Stimulated activated CD4-positive, alpha-beta T cell treated with anti-CD3 and anti-CD28 coated beads, TNF-alpha, amount 100 ng/mL, for 24 hours (primary cell): ENCODE measurements at places on chromosomes 1 and 21.

DNA sequence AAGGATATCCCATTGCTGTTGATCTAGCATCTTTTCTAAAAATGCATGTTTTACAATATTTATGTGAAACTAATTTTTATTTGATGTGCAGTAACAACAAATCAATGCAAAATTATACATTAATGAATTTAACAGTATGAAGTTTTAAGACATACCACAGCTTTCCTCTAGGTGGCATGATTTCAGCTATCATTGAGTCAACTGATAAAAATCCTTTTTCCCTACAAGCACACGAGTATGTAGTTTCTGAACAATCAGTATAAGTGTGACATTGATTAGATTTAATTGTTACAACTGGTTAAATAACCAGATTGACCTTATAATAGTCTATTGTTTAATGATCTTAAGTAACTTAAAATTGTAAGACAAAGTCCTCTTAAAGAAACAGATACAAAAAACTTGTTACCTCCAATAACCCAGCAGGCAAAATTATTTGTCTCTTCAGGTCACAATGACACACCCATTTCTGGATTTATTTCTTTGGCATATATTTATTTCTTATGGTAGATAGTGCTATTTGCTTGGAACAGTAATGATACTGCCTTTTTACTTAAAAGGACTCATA, 5.8 kb upstream of the TGFB2 start:
- DNase-seq = no peak

DNA sequence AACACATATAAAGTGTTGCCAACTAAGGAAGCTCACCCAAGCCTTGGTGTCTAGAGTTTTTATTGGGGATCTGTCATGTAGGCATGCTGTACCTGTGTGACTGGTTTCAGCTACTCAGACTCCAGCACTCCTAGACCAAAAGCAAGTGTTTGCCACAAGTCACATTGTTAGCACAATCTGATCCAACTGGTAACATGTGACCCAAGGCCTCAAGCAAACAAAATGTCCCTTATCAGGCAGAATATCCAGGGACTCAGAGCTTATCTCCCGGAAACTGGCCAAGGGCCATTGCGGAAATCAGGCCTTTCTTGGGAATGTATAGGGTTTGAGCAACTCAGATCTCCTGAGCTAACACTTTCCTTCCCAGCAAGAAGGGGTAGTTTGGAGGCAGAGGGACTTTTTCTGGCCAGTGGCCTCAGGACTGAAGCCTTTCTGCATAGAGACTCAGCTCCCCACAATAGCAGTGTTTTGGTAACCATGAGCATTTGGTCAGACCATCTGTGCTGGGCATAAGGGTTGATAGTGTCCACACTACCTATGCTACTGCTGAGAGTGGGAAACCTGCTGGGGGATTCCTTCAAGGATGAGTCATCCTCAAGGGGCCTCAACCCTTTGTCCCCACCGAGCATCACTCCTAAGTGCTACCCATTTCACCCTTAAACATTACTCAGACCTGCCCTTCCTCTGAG, 29.6 kb downstream of the NHLH2 start:
- no peak for DNase-seq

DNA sequence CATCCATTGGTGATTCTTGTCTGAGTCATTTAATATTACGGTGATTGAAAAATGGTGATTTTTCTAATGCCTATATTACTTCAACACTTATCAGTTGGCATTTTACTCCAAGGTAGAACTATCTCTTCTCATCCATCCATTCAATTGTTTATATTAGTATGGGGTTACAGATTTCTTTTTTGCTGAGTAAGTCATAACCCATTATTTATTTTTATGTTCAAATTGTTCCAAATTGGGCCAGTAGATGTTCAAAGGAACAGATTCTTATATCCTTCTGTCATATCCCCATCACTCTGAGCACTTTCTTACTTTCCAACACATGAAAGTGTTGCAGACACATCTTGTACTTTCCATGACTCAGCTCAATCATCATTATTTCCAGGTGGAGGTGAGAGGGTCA, 466.8 kb upstream of the CAMK1G start:
- no peak for DNase-seq

DNA sequence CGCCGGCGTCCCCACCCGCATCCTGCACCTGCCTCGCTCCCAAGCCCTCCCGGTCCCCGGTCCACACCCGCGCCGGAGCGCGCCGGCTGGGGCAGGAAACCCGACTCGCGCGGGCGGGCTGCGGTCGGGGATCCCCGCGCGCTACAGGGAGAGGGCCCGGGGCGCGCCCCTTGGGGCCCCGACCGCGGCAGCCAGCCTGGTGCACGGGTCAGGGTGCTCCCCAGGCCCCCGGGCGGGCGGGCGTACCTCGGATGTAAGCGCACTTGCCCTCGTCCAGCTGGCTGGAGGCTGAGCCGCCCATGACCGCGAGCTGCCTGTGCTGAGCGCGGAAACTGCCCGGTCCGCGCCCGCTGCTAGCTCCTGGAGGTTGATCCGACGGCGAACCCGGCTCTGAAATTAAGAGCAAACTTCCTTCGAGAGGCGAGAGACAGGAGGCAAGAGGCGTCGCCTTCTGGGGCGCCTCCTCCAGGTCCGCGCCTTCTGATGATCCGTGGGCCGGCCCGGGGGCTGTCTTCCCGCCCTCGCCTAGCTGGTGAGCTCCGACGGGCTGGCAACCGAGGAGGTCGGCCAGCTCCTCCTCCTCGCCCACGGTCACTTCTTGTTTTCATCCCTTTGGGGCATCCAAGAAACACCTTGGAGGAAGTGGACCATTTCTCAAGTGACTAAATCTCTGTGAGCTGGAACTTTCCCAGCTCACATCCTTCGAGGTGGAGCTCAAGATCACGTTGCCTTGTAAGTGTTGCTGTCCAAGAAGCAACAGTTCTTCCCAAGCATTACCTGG, at the start of gene NIBAN1:
NIBAN1 (minus strand) TSS at position 453 of the 781 bp plus-strand sequence; CDS start at position 301, 152 bp downstream.
- peak; percentile 36 for DNase-seq

DNA sequence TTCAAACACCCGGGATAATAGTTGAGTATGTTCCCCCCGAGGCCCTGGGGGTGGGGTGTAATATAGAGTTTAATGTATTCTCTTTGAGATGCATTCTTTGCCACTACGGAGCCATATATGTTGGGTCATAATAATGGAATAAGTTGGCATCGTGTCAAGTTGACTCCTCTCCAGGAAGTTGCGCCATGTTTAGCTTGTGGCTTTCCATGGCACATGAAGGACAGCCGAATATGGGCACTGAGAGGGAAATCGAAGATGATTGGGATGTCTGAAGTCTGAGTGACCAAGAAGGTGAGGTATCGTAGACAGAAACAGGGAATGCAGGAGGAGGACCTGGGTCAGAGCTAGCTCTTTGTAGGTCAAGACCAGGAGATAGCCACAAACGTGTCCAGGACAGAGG, 92.6 kb downstream of the PAX7 start:
- DNase-seq = no peak

DNA sequence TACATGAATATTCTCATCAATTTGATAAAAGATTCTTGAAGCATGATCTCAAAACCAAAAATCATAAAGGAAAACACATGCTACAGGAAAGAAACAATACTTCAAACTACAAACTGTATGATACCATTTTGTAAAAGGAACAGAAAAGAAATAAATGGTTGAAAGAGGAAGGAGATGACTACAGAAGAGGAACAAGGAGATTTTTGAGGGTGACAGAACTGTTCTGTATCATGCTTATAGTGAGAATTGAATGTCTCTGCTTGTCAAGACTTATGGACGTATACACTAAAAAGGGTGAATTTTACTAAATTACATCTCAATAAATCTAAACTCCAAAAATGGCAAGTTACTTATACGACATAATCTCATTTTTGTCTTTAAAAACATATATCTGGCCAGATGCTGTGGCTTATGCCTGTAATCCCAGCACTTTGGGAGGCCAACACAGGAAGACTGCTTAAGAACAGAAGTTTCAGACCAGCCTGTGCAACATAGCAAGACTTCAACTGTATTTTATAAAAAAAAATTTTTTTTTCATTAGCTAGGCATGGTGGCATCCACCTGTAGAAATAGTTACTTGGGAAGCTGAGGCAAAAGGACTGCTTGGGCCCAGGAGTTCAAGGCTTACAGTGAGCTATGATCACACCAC, 125.4 kb downstream of the EIF4G3 start:
- no peak for DNase-seq

- no peak for DNase-seq
Measured at GRCh38 chr1:211371406-211372105, 44.9 kb downstream of the TRAF5 start.

GRCh38 chr1:172638885-172639831, 19.7 kb upstream of the FASLG start:
- peak; percentile 82 for DNase-seq

GRCh38 chr1:228092342-228093049, 10.0 kb downstream of the ARF1 start:
- no peak for DNase-seq

- no peak for DNase-seq
Measured at GRCh38 chr1:11417162-11417561, 61.8 kb upstream of the DISP3 start.

- DNase-seq = no peak
Measured at GRCh38 chr1:182723200-182723599, 38.8 kb upstream of the RGS8 start.

GRCh38 chr1:100523038-100523652, 14.8 kb upstream of the GPR88 start:
- DNase-seq = no peak

GRCh38 chr1:194042736-194043135, 856.3 kb upstream of the B3GALT2 start:
- no peak for DNase-seq

- DNase-seq = no peak
Measured at GRCh38 chr1:101308935-101309333, 72.1 kb downstream of the S1PR1 start.

GRCh38 chr1:161402446-161402845, 34.8 kb upstream of the CFAP126 start:
- DNase-seq = no peak

DNA sequence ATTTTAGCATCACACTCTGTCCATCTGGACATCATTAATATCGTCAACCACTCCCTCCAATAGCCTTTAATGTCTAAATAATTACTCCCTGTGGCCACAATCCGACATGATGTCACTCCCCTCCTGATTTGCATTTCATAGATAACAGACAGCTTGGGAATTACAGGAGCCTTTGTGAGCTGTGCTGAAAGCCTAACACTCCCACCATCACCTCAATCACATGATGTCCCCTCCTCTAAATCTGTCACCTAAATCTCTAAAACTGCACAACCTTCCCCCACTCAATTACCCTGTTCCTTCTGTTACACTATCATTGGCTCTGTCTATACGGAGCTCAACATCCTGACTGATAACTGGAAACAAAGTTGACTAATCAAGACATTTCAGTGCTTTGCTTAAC, 14.3 kb downstream of the NHLH2 start:
- no peak for DNase-seq

DNA sequence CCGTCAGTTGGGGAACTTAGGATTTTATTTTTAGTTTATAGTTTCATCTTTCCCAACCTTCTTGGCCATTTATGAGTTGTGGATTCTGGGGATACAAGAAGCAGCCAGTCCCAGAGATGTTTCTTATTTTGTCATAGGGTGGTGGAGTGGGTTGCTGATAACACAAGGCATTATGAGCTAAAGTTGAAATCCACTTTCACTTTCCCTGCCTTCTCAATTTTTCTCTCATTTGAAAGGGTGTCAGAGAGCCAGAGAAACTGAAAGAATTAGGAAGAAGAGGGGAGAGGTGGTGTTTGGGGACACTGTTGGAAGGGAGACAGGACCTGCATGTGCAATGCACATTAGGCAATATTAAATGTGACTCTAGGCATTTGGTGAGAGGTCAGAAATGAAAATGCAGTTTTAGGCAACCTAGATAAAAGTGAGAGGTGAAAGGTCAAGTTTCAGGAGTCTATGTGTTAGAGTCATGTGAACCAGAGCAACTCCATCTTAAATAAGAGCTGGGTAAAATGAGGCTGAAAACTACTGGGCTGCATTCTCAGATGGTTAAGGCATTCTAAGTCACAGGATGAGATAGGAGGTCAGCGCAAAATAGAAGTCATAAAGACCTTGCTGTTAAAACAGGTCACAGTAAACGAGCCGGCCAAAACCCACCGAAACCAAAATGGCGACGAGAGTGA, 71.1 kb upstream of the F3 start:
- no peak for DNase-seq

DNA sequence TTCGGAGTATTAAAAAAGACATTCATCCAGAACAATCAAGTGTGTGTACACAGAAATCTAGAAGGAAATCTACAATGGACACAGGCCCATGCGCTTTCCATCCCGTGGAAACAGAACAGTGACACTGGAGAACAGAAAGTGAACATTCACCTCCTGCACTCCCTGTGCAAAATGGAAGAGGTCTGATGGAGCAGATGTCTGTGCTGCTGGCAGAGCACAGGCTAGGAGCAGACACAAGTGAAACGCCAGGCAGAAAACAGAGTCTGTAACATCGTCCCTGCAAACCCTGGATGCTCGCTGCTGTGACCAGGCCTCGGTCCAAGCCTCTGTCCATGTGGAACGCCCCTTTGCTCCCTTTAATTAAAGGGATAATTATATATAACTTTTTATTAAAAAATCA, 36.1 kb downstream of the SLC45A1 start:
- DNase-seq = no peak

DNA sequence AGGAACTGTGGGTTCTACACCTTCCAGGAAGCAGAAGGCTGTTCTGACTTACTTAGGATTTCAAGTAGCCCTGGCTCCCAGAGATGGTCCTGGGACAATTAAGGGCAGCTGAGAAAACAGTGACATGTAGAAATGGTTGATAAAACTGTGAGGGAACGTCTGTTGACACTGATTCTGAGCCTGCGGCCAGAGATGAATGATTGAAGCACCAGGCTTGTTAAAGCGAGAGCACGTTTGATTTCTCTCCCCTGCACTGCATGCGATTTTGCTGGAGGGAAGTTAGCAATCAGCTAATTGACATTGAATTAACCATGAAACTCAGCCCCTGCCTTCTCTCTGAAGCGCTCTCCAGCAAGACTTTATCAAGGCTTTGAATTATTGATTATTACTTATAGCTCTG, 29.9 kb upstream of the POU3F1 start:
- DNase-seq = no peak

- no peak for DNase-seq
Measured at GRCh38 chr1:192554904-192555303, 20.7 kb upstream of the RGS1 start.

- no peak for DNase-seq
Measured at GRCh38 chr1:18530587-18531502, 50.1 kb downstream of the KLHDC7A start.

DNA sequence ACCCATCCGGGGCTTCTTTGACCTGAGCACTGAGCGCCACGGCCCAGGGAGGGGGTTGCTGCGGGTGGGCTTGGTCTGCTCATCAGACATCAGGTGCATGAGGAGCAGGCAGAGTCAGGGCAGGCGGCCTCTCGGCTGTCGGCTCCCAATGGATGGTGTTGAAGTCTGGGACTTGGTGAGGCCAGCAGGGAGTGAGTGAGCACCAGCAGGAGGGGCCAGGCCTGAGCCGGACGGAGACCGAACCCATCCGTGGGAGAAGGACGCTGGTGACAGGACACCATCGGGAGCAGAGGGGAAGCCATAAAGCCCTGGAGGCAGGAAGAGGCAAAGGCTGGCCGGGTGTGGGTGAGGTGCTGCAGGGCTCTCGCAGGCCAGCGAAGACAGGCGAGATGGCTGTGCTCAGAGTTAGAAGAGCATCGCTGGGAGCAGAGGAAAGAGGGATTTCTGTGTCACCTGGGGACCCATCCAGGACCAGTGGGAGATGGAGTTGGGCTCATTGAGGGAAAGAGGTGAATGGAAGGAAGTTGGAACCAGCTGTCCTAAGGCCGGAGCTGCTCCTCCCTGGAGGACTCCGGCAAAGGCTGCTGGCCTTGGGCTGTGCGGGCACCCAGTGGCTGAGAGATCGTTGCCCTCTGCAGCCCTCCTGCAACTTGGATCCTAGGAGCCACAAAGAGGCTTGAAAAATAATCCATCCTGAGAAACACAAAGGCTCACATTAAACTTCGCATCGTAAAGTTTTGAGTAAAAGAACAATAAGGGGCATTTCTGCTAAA, 49.9 kb downstream of the PDE9A start:
- DNase-seq = no peak
